ENCODE measurements at places on chromosomes 3 and 15.
A peak's percentile ranks its signal among the peaks of the same experiment; 100 is the strongest.

GRCh38 chr3:23495507-23495906 lies 292.4 kb downstream of the UBE2E2 start:
- DNase-seq: peak; percentile 76

DNA sequence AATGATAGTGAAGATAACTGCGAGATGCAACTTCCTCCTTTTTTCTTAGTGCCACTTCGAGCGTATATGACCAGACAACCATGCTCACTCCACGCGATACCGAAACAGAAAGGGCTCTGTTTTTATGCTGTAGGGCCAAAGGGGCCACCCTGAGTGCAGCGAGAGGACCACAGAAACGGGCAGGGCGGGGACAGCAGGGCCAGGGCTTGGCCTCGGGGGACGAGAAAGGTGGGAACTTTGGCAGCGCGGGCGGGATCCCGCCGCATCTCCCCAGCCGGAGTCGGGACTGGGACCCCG lies 483 bp downstream of the VPS13C start:
- no peak for DNase-seq

DNA sequence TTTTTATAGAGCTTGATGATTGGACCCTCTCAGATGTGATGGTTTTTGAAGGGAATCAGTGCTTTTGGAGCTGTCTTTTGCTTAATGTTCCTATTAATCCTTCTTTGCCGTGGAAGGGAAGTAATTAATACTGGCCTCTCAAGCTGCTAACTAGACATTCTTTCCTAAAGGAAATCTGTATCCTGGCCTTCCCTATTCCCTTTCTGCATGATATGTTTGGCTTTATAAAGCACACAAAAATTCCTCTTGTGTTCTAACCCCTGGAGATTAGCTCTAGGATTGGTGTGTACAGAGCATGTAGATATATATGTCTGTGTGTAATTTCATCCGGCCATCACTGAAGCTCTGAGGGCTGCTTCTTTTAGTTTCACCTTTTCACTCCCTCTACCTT lies 6.9 kb downstream of the ATXN7 start:
- no peak for DNase-seq

DNA sequence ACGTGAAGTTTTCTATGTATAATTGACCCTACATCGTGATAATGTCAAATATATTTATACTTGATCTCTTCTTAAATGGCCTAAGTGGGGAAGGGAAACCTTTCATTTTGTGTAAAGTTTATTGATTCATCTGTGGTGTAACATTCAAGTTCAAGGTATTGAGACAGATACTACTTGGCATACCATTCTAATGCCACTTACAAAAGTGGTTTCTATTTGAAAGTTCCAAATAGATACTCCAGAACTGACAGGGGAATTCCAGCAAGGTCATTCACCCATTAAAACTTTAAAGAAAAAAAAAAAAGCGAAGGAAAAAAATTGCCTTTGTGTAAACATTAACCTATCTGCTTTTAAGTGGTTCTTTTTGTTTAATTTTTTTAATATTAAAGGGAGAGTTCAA lies 45.3 kb upstream of the MAP3K13 start:
- DNase-seq: no peak

- no peak for DNase-seq
Observed at GRCh38 chr15:99929266-99929665, 196.0 kb upstream of the LYSMD4 start.

- DNase-seq: no peak
Observed at GRCh38 chr15:59174151-59174834, 32.4 kb upstream of the LDHAL6B start.

- no peak for DNase-seq
Observed at GRCh38 chr3:69005071-69005790, 8.3 kb downstream of the EOGT start.

GRCh38 chr15:47412136-47412535 lies 305.2 kb upstream of the SEMA6D start:
- DNase-seq: no peak

DNA sequence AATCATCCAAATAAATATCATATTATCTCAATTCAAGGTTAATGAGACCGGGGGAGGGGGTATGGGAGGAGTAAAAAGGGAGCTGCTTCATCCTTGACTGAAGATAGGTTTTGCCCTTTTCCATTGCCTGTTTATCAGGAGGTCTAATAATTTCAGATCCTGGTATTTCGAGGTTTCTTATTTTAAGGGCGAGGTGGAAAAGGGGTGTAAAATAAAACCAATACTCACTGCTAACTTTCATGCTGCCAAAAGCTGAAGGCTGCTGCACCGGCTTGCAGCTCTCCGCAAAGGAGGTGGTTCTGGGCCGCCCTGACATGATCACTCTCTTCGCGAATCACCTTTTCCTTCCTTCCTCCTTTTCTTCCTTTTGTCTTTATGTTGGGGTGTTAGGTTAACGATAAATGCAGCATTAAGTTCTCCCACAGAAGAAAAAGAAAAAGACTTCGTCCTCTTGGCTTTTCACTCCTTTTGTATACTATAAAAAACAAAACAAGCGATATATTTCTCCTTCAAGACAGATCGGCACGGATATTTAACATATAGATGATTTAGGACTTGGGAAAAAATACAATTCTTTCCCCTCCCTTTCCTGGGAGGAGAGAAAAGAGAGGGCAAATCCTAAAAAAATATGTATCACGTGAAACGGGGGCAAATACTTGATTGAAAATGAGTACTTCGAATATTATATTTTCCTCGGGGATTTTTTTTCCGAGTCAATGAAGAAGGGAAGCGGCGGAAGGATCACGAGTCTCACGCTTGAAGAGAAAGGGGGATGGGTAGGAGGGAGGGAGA lies 932 bp downstream of the GSK3B start:
- DNase-seq: peak; percentile 82

- DNase-seq: no peak
Observed at GRCh38 chr3:135922903-135923250, 42.7 kb upstream of the PPP2R3A start.

DNA sequence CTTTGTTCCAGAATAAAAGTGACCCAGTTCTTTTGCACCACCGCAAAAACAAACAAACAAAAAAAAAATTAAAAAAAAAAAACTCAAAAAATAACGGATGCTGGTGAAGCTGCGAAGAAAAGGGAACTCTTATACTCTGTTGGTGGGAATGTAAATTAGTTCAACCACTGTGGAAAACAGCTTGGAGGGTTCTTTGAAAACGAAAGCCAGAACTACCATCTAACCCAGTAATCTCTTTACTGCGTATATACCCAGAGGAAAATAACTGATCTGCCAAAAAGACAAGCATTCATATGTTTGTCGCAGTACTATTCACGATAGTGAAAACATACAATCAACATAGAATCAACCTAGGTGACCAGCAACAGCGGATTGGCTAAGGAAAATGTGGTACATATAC lies 298.9 kb upstream of the CBLB start:
- DNase-seq: no peak

DNA sequence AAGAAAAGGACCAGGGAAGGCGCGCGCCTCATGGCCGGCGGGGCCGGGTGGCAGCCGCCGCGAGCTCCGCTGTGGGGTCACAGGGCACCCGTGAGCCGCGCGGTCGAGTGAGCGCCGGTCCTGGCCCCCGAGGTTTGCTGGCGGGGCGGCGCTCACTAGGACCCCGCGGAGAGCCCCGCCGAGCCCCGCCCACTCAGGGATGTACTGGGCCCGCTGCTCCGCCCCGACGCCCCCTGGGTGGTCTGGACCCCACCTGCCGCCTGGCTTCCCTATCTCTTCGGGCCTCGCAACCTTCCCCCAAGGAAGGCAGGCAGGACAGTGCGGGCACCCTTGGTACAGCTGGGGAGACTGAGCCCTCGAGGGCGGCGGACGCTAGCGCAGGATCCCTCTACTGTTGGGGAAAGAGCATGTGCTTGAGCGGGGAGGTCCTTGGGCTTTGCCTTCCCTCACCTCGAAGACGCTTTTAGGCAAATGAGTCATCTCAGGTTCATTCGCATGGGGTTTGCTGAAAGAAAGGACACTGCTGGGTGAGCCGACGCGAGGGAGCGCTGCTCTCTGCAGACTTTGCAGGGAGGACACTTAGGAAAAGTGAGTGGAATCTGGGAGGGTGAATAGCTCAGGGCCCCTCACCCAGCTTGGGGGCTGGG lies at the start of gene CHRNB4:
Gene CHRNB4, minus strand, starts transcription at position 109 of the 647 bp plus-strand sequence. Its CDS starts 77 bp downstream, at position 32.
- DNase-seq: peak; percentile 24
